ENCODE measurements at places on chromosomes 6 and 20. TPM values are rescaled to one million over a fixed set of nuclear protein-coding genes. Genes with fewer than 3 reads are reported as not detected.

GRCh38 chr6:9388596-9388995 is 953.3 kb upstream of the SLC35B3 start:
- no peak for DNase-seq

- DNase-seq: no peak
These were observed 89.8 kb upstream of the ADTRP start for GRCh38 chr6:11868392-11868791.

- DNase-seq: peak; percentile 58
These were observed 10.1 kb upstream of the SULF2 start for GRCh38 chr20:47795214-47795907.

DNA sequence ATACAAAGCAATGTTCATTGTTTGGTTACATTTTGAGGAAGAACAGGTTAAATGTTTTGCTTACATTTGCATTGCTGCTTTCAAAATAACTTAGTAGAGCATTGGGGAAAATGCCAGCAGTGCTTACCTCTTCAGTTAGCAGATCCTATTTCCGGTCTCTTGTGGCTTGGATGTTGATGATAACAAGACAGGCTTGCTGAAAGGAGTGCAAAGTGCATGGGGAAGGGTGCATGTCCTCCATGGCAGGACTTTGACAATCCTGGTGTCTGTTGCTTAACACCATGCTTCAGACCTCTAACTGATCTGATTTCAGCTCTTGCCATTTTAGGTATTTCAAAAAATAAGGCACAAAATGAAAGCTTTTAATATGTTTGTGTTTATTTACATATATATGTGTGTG is 21.1 kb downstream of the TPD52L1 start:
- no peak for DNase-seq

Gene SLC52A3
- 0.09 TPM for total RNA-seq

Gene LY6G5C
- total RNA-seq: 2.9 TPM

- no peak for DNase-seq
These were observed 8.3 kb downstream of the BAK1 start for GRCh38 chr6:33571637-33572316.

DNA sequence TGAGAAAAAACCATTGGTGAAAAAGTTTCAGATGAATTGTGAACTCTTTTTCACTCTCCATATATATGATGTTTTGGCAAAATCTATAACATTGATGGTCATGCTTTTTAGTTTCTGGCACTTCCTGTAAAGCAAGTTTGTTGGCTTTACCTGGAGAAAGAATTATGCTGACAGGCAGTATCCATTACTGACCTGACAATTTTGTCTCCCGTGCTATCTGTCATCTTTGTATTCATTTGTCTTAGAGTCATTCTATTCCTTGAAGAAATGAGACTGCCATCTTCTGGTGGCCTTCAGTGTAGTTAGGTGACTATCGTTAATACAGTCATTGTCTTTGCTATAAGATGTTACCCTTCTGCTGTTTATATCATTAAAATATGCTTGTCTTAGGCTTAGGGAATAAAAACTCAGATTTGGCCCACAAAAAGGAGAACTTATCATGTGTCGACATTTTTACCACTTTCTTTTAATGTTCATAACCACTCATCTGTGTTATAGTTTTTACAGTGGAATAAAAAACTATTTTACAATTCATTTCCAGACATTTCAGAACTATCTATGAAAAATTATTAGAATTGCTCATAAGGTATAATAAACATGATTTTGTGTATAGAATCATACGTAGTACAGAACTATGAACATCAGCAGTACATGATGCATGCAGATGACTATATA is 707.0 kb downstream of the EPM2A start:
- DNase-seq: no peak

Gene ELOVL2
- total RNA-seq: 4.6 TPM

GRCh38 chr6:148550569-148550968 is 196.3 kb upstream of the UST start:
- DNase-seq: peak; percentile 66

DNA sequence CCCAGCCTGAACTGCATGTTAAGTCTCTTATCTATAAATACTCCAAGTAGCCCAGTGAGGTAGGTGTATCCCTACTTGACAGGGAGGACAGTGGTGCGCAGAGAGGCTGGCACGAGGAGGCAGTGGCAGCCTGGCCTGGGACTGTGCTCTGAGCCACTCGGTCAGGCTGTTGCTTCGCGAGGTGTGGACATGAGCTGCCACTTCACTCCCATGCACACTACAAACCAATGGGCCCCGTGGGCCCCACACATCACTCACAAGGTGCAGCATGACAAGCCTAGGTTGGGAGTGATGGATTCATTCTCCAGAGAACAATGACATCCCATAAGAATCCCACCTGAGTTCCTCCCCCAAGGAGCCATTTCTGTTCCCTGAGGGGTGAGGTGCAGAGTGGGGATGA is 54.9 kb downstream of the TMEM242 start:
- no peak for DNase-seq

GRCh38 chr6:142728910-142729481 is 216.0 kb downstream of the HIVEP2 start:
- peak; percentile 56 for DNase-seq

DNA sequence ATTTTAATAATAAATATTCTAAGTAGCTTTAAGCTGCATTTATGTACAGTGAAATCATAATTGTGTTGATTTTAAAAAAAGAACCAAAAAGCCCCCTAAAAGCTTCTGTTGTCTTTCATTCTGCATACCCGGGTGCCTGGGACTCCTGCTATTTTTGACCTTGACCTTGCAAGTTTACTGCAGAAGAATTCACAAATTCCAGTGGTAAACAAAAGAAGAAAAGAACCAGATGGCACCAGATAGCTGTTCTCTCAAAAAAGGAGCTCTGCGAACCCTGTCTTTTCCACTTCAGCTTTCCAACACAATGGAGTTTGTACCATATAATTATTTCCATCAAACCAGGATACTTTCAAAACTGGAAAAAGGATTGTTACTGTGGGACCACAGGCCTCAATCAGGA is 363.3 kb downstream of the SMOC2 start:
- no peak for DNase-seq

DNA sequence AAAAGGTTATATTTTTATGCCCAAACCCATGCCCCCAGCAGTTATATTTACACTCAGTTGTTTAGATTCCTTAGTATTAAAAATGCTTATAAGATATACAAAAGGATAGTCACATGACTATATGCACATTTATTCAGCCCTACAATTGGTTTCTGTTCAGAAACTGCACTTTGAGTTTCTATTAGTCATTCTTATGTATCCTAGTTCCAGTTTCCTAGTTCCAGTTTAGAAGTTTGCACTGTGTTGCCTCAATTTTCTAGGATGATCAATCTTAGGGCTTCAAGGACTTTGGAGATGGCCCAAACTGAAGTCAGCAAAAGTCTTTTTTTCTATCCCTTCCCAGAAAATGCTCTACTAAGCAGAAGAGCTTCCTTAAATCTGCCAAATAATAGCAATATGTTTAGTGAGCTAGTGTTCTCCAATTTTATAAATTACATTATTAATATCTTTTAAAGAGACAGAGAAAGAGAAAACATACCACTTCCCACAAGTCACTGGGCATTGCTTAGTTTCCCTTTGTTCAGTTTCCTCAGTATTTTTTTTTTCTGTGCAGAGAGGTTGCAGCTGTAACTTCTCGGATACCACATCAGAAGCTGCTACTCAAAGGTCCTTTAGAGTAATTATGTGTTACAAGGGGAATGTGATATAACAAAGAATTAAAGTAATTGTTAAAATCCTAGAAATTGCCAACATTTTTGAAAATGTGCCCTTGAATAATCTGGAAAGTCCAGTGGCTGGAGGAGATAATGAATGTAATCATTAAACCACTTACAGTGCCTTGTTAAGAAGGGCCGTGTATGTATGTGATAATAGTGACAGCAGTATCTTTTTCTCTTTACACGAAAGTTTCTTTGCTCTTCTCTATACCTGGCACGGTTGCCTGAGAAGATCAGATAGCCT is 138.8 kb downstream of the KHDRBS2 start:
- DNase-seq: no peak

- no peak for DNase-seq
These were observed 206.9 kb downstream of the NKAIN2 start for GRCh38 chr6:124010574-124010973.

Gene RING1
- total RNA-seq: 31.1 TPM

DNA sequence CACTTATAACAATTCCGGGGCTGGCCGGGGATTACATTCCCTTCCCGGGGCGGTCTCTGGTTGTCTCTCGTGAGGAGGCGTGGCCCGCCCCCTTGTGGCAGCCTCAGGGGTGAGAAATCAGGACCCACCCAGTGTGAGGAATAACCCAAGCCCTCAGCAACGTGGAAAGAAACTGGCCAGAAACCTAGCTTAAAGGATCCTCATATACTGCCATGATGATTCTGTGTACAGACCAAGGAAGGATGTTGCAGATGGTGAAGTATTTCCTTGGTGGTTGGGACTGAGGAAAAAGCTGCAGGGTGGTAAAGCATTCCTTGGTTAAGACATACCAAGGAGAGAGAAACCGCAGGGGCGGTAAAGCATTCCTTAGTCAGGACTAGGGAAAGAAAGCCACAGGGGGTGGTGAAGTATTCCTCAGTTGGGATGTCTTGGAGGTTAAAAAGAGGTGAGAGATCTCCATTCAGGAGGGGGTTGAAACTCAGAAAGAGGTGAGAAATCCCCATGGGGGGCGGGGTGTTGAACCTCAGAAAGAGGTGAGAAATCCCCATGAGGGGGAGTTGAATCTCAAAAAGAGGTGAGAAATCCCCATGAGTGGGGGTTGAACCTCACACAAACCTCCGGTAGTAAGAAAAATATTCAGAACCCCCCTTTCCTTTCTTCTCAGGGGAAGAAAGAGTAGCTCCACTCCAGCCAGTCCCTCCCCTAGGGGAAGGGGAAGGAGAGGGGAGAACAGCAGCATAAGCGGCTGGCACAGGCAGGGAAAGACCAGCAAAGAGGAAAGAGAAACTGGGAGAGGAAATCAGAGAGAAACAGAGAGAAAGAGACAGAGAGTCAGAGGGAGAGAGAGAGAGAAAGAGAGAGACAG is 238.1 kb downstream of the RNGTT start:
- peak; percentile 88 for DNase-seq

Gene MOCS1
- total RNA-seq: 16.0 TPM

GRCh38 chr20:53865901-53866793 is 204.2 kb downstream of the BCAS1 start:
- DNase-seq: peak; percentile 71

DNA sequence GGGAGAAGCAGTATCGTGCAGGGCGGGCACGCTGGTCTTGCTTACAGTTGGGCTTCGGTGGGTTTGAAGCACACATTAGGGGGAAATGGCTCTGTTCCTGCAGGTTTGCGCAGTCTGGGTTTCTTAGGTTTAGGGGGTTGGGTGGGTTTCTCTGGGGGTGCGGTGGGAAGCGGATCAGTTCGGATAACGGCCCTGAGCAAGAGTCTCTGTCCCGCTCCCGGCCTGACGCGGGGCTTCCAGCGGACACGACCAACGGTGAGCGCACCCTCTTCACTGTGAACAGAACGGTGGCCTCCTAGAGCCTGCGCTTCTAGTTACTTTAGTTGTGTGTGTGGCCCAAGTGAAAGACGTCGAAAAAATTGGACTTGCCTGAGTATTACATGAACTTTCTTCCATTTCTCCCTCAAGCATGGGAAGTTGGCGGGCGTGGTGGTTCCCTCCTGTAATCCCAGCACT is 635 bp upstream of the ELOVL2 start:
- DNase-seq: no peak

DNA sequence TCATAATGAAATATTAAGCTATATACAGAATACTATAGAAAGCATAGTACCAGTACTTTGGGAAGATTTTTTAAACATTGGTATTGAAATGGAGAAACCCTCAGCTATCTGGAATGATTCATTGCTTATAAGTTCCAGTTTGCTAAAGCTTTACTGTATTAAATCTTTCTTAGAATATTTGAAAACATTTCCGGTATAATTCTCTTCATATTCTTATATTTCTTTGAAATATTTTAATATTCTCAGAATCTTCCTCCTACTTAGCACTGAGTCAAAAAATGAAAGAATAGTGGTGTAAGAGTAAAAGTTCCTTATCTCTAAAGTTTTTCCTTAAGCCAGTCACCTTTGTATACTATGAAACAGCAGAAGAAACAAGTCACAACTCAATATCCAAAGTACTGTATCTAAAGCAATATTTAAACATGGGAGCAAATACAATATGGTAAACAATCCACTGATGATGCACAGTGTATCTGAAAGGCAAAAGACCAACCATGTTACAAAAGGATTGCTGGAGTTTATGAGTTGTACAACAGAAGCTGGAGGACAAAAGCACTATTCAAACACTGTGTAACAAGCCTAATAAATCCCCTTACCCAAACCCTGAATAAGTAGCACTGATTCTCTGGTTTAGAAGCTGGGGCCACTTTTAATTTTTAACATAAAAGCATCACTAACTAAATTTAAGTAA is 102.1 kb downstream of the PRDM1 start:
- DNase-seq: no peak

GRCh38 chr20:34260208-34260942 is 19.2 kb downstream of the ASIP start:
- no peak for DNase-seq

GRCh38 chr20:23841693-23842092 is 15.2 kb upstream of the CST2 start:
- DNase-seq: no peak

Gene COL11A2
- 1.3 TPM for total RNA-seq

Gene OLIG3
- 0.14 TPM for total RNA-seq

Gene TRIM15
- not detected for total RNA-seq

DNA sequence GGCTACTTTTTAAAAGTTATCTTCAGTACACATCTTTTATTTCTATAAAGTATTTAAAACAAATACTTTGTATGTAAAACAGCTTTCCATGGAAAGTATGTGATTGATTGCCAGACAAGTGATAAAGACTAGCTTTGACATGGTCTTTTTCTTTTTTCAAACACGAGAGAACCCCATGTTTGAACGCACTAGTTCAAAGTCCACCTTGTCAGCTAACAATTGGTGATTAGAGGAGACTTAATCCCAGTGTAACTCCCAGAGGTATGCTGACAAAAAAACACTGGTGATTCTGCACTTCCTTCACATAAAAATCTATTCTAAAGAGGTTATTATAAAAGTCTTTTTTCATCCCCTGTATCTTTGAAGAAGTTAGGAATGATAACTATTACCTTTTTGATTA is 438.1 kb downstream of the GJA1 start:
- no peak for DNase-seq

DNA sequence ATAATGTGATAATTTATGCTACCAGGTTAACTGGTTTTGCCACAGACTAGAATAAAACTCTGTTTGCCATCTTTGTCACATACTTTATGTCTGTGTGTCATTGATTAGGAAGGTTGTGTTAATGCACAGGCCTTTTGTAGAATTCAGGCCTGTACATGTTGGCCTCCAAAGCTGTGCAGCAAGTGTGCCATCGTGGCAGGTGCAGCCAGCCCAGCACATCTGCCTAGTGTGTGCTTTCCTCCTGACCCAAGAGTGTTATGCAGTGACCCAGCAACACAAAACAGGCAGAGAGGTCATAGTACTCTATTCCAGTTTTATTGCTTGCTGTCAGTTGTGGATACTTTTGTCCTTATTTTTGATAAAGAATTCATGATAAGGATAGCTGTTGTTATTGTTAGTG is 3.7 kb downstream of the MAP3K4 start:
- DNase-seq: no peak

Gene HAO1
- total RNA-seq: 0.20 TPM

- no peak for DNase-seq
These were observed 27.5 kb upstream of the PMEPA1 start for GRCh38 chr20:57737349-57737748.

Measured in astrocyte (in vitro differentiated cells and primary cell).